CD4-positive, alpha-beta T cell (primary cell): ENCODE measurements at places on chromosomes 4 and X.

DNA sequence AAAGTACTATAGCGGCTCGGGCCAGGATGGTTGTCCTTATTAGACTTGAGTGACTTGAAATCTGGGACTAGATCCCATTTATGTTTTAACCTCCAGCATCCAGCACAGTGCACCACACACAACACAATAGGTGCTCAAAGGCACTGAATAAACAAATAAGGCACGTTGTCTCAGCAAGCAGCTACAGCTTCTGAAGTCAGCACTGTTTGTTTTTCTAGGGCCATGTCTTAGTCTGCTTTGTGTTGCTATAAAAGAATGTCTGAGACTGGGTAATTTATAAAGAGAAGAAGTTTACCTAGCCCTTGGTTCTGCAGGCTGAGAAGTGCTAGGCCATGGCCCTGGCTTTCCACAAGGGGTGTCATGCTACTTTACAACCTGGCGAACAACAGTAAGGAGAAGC, 102.1 kb upstream of the LNX1 start:
- DNase-seq = no peak

GRCh38 chr4:165754664-165755063, 118.4 kb upstream of the TLL1 start:
- DNase-seq = no peak

DNA sequence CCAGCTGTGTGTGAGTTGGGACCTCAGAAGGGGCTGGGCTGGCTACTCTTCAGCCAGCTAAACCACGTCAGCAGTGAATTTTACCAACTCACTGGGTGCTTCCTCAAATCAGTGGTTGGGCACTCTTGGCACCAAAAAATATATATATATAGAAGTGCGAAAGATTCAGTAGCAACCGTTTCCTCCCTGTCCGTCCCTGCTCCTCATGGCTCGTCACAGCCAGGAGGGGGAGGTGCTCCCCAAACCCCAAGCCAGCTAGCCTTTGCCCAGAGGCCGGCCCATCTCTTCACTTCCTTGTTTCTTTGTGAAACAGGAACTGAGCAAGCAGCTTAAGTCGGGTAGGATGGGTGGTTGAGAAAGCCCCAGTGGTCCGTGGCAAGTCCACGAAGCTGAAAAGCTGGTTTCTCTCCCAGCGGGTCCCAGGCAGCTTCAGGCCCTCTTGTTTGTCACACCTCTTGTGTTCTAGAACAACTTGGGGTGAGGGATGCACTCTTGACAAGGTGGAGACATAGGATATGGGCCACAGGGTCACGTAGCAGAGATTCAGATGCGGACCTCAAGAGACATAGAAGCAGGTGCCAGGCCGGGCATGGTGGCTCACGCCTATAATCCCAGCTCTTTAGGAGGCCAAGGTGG, 6.8 kb upstream of the SASH3 start:
- no peak for DNase-seq

DNA sequence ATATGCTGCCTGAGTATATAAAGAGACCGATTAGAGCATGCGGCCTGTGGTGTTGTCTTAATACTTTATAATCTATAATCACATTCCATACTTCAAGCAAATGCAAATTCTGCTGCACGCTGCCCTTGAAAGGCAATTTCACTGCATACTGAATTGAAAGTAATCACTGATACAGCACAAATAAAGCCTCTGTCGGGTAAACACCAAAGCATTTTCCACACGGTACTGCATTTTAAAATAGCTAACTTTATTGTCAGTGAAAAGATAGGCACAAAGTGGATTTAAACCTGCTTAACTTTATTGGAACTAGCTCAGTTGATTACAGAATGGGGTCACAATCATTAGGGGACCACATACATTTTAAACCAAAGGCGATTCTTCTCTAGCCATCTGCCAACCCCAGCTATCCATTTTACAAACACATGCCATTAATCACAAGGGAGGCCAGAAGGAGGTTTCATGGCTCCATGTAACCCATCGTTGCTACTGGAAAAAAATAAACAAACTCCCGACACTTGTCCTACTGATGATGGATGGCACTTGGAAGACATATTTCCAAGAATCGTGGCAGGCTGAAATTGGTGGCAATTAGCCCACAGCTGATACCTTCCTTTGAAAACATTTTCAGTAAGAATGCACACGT, 65.9 kb downstream of the AMOT start:
- DNase-seq = no peak

DNA sequence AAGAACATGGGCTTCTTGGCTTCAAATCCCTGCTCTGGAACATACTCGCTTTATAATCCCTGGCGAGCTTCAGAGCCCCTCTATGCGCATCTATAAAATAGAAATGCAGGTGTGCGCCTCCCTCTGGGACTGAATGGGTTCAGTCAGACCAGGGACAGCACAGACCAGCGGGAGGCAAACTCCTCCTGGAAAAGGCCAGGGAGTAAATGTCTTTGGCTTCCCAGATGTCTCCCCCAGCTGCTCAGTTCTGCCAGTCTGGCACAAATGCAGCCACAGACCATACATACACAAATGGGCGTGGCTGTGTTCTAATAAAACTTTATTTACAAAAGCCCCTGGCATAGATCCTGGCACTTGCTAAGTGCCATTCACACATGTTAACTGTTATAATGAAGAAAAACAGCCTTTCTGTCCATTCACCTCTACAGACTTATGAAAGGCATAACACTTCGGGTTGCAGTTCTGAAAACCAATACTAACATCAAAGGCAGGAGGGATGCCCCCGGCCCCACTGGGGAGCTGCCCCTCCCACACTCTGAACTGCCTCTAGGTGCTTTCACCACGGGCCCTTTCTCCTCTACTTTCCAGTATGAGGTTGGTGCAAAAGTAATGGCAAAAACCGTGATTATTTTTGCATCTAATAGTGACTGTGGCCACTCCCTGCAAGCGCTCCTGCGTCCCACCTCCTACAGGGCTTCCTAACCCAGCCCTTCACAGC, 4.6 kb downstream of the JAKMIP1 start:
- DNase-seq = no peak

DNA sequence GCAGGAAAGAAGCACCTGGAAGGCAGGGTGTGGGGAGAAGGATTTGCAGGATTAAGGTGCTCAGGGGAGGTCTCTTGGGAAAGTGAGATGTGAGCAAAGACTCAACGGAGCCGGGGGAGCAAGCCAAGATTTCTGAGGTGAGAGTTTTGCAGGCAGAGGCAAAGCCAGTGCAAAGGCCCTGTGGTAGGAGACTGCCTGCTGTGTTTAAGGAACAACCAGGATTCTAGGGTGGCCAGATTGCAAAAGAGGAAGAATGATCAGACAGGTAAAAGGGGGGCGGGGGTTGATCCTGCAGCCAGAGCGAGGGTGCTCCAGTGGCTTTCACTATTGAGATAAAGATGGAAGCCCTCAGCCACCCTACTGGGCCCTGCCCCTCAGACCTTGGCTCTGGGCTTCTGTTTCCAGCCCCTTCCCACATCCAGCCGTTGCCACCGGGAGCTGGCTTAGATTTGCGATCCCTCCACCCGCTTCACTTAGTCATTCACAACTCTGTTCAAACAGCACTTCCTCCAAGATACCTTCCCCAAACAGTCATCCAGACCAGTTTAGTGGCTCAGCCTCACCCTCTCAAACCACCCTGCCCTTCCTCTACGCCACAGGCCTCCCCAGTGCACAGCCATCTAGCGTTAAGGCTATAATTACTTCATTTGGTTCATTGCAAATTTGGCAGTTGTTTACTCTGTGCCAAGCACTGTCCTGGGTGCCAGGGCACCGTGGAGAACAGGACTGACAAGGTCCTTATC, 23.3 kb upstream of the BCOR start:
- DNase-seq = no peak

DNA sequence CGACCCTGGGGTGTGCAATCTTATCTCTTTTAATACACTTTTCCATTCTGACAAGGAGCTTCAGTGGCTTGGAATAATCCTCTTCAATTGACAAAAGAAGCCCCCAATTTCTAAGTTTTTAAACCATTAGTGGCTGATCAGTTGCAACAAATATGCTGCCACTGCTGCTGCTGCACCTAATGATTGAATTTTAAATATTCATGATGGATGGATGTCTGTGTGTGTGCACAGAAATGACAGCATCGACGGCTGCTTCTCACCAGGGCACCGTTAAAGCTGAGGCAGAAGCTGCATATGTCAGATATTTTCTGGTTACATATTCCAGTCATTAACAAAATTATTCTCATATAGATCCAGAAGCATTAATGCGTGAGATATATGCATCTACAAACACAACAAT, 182.4 kb downstream of the MGST2 start:
- DNase-seq = no peak

DNA sequence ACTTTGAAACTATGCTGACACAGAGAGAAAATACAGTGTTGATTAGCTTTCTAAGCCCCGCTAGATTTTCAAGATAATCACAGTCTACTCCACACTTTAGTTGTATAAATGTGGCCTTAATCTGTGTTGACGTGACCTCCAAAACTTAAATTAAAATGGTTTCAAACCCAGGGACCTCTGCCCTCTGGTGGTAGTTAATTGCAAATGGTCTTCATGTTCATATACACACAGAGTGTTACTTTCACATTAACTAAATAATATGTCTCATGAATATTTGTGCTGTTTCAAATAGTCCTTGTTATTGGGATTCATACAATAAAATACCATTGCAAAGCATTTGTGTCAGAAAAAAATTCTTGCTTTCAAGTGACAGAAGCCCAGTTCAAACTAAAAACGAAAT, 64.3 kb downstream of the TASL start:
- DNase-seq = no peak

GRCh38 chr4:112436987-112437386, 79.0 kb downstream of the NEUROG2 start:
- DNase-seq = no peak

GRCh38 chr4:155559915-155560314, 106.7 kb upstream of the GUCY1A1 start:
- no peak for DNase-seq

GRCh38 chr4:186258216-186258811, 7.7 kb upstream of the F11 start:
- no peak for DNase-seq
